Fibroblast of skin of abdomen (primary cell): ENCODE measurements at places on chromosomes 2 and 18.
A peak's percentile ranks its signal among the peaks of the same experiment; 100 is the strongest.

- DNase-seq = no peak
Observed at GRCh38 chr2:188449971-188450370, 158.3 kb downstream of the GULP1 start.

GRCh38 chr2:230589497-230590015, 123.1 kb upstream of the CAB39 start:
- no peak for DNase-seq

DNA sequence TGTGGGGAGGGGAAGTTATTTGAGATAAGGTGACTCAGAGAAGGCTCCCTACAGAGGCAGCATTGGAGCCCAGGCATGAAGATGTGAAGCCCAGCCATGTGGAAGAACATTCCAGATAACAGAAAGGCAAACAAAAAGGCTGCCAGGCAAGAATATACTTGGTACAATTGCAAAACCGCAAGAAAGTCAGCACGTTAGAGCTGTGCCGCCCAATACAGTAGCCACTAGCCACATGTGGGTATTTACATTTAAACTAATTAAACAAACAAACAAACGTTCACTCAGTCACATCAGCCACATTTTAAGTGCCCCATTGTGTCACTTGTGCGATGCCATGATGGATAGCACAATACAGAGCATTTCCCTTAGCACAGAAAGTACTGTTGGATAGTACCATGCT, 179.6 kb downstream of the SATB2 start:
- DNase-seq = peak; percentile 46

DNA sequence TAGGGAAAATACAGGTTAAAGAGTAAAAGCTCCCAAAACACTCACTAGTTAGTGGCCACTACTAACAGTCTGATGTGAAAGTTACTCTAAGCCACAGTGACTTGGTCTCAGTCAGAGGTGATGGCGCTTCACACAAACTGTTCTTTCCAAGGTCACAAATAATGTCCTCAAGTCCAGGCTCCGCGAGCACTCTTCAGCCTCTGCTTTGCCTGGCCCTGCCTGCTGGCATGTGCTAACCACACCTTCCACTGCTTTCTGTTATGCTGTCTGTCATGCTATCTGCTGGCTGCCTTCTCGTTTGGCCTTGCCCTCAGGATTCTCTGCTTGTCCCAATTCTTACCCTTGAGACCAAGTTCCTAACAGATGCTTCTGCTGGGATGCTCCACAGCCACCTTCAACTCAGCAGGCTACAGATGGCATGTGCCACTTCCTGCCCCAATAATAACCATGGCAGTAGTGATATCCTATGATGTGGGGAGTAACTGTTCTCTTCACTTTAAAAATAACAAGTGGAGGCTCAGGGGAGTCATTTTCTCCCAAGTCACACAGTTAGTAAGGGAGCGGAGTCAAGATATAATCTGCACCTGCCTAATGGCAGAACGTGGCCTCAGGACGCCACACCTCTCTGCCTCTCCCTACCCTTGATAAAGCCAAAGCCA, 75.7 kb downstream of the ZAP70 start:
- no peak for DNase-seq

GRCh38 chr2:144452169-144452988, 67.5 kb downstream of the ZEB2 start:
- peak; percentile 52 for DNase-seq

DNA sequence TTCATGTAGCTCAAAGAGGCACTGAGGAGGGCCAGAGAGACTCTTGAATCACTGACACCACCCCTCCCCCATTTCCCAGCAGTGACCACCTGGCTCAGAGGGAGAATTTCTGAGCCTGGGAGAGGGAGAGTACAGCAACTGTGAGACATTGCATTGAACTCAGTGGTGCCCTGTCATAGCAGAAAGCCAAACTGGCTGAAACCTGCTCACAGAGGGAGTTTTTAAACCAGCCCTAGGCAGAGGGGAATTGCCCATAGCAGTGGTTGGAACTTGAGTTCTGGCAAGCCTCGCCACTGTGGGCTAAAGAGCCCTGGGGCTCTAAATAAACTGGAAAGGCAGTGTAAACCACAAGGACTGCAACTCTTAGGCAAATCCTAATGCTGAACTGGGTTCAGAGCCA, 243.1 kb downstream of the ADCYAP1 start:
- DNase-seq = no peak

DNA sequence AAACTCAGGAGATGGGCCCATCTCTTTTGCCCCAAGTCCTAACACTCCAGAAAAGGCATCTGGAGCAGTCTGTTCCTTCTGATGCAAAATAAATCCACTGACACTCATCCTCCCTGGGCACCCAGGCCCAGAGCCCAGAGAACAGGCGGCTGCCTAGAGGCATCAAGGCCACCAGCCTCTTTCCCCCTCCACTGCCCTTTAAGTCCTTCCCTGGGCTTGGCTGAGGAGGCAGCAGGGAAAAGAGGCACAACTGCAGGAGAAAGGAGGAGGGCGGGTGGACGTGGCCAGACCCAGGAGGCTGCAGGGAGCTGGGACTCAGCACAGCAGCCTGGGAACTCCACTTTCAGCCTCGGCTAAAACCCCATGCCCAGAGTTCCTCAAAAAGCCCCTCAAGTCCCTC, 99.7 kb upstream of the ID2 start:
- no peak for DNase-seq

GRCh38 chr2:205698286-205699268, 16.3 kb downstream of the NRP2 start:
- peak; percentile 66 for DNase-seq

GRCh38 chr2:46684661-46685060, 205.3 kb downstream of the TMEM247 start:
- DNase-seq = peak; percentile 47

GRCh38 chr2:118123561-118124232, 35.4 kb downstream of the INSIG2 start:
- DNase-seq = peak; percentile 76

- peak; percentile 95 for DNase-seq
Observed at GRCh38 chr18:64165906-64166305, 17.0 kb upstream of the LINC00305 start.

DNA sequence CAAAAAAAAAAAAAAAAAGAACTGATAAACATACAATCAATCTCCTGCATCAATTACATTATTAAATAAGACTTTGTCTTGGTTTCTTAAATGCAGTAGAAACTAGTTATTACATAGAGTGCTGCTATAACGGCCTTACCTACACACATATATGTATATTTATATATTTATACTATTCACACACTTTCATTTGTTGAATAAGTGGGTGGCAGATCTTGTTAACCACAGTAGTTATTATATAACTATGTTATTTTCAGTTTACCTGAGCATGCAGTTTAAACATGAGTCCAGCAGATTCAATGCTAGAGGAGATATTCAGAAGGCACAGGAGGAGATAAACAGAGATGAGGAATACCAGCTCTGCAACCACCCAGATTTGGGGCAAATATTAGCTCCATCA, 81.5 kb upstream of the CD226 start:
- DNase-seq = no peak

DNA sequence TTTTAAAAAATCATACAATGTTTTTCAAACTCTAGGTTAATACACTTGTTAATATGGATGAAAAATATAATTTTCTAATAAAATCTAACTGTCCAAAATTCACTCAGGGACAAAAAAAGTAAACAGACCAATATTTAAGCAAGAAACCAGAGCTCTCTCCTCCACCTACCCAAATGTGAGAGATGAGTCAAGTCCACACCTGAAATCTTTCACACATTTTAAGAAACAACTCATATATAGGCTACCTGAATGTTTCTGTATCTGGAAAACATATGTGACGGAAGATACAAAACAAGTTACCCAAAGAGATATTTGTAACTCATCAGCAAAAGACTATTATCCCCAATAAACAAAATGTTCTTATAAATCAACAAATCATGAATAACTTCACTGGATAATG, 20.2 kb downstream of the ZNF516 start:
- no peak for DNase-seq

- peak; percentile 72 for DNase-seq
Observed at GRCh38 chr18:13003466-13003896, 12.3 kb downstream of the CEP192 start.

- DNase-seq = no peak
Observed at GRCh38 chr2:130878316-130878715, 41.6 kb downstream of the ARHGEF4 start.

DNA sequence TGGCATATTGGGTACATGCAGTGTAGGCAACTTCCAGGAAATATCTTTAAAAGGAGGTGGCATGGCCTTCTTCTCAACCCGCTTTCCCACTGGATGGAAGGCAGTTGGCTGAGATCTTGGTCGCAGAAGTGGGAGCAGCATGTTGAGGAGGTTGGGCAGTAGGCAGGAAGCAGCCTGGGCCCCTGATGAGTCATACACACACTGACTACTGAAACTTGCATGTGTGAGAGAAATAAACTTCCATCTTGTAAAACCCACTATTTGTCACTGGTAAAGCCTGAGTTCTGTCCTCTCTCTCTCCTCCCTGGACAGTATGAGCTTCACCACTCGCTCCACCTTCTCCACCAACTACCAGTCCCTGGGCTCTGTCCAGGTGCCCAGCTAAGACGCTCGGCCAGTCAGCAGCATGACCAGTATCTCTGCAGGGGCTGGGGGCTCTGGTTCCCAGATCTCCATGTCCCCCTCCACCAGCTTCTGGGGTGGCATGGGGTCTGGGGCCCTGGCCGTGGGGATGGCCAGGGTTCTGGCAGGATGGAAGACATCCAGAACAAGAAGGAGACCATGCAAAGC, 233.8 kb upstream of the SPRED2 start:
- peak; percentile 82 for DNase-seq

DNA sequence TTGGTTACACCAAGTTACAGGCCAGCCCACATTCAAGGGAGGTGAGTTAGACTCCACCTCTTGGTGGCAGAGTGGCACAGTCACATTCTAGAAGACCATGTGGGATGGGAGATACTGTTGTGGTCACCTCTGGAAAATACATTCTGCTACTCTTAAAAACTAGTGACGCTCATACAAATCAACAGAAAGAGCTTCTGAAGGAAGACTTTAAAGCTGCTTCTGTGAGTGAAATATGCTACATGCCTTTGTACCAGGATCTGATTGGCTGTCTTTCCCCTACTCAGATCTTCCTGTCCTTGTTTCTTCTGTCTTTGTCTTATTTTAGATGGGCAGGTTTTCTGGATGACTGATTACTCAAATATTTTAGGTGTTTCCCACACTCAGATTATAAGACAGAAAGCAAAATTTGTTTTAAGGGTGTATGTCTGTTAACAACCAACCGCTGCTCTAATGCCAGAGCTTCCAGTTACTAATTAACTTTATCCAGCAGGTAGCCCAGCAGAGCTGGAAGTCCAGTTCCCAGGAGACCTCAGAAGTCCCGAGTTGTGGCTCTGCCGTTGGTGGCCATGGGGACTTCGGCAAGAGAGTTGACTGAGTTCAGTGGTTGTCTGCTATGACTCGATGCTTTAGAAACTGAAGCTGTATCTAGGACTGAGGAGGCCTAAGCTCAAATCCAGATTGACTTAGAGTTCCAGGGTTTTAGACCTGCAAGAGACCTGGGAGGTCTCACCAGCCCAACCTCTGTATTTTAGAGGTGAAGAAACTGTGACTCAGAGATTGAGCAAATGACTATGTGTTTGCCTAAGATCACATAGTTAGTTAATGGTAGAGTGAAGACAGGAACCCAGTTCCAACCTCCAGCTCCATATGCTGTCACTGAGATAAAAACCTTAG, 7.4 kb downstream of the IL1R2 start:
- DNase-seq = no peak

GRCh38 chr2:241762933-241763369, 13.7 kb upstream of the GAL3ST2 start:
- no peak for DNase-seq

DNA sequence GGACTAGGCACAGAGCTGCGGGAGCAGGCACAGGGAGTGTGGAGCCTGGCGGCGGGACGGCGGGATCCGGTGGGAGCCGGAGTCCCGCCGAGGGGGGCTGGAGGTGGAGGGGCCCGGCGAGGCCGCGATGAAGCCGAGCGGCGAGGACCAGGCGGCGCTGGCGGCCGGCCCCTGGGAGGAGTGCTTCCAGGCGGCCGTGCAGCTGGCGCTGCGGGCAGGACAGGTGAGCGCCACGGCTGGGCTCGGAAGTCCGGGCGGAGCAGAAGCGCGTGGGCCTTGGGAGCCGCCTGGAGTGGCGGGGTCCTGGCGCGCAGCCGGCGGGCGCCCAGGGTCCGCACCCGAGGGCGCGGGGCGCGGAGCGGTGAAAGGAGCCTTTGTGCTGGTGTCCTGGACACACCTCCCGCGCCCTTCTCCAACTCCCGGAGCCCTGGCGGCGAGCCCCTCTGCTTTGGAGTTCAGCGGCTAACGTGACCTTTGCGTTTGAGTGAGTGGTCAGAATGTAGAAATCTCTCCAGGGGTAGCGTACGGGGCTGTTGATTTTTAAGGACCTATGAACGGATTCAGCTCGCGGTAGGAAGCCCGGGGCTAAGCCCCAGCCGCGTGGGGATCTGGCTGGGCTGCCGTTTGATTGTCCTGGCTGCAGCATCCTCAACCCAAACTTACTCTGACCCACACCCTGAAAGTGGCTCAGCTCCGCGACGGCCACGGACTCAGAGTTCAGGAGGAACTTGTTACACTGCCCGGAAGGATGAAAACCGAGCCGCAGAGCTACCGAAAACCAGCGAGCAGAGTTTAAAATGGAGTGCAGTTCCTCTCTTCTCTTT, 448 bp downstream of the IMPA2 start:
- DNase-seq = peak; percentile 7

- no peak for DNase-seq
Observed at GRCh38 chr2:11718606-11719005, 27.8 kb upstream of the LPIN1 start.

- DNase-seq = no peak
Observed at GRCh38 chr2:239251971-239252370, 148.8 kb downstream of the HDAC4 start.

DNA sequence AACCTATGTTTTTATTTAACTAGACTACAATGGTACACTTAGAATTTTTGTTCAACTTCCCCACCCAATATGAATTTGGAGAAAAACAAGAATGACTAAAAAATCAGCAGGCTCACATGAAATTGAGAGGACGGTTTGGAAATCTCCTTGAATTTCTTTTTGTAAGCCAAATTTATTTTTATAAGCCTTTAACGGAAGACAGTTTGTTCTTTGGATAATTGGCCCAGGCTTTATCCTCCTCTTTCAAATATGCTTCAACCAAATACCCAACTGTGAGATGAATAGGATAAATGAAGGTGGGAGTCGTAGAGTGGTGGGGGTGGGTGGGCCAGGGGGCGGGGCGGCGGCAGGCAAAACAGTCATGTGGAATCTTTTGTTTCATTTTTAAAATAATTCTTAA, 60.6 kb downstream of the FMNL2 start:
- no peak for DNase-seq

- DNase-seq = no peak
Observed at GRCh38 chr2:240815761-240816583, 4.0 kb downstream of the KIF1A start.

- no peak for DNase-seq
Observed at GRCh38 chr2:227491386-227491785, 19.4 kb downstream of the AGFG1 start.

- DNase-seq = no peak
Observed at GRCh38 chr2:28134857-28135256, 244.3 kb downstream of the BABAM2 start.

GRCh38 chr2:75728614-75729419, 18.1 kb upstream of the GCFC2 start:
- no peak for DNase-seq

GRCh38 chr2:11482473-11483035, 16.6 kb upstream of the E2F6 start:
- no peak for DNase-seq
